NAMALWA (cell line): ENCODE measurements at places on chromosomes 2 and 18.

DNA sequence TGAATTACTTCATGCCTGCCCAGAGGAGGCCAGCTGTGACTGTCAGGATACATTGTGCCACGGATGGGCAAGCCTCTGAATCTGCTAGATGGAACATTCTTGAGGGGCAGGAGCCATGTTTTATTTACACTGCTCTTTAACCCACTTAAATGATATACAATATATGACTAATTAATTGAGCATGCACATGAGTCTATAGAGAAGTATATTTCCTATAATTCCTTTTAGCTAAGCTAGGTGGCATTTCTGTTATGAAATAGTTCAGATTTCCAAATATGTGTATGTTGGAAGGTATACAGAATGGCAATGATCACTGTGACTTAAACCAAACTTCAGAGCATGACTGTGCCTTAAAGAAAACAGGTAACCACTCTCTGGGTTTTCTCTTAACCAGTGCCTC is 131.7 kb downstream of the RAB3GAP1 start:
- DNase-seq = no peak

- no peak for DNase-seq
Measured at GRCh38 chr2:76406134-76406855, 695.6 kb upstream of the GCFC2 start.

GRCh38 chr2:10514743-10515142 is 66.6 kb upstream of the ODC1 start:
- no peak for DNase-seq

DNA sequence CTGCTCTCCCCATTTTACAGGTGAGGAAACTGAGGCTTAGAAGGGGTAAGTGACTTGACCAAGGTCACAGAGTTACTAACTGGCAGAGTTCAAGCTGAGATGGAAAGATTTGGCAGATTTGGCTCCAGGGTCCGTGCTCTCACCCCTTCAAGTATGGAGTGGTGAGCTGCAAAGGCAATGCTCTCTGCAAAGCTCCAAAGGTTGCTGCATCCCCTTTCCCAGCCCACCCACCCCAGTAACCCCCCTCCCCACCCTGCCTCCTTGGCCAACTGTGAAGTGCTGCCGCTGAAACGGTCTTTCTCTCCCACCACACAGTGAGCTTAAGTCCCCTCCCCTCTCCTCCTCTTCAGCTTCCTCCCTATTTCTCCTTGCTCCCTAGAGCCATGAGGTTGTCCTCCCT is 152.8 kb downstream of the CAPN13 start:
- DNase-seq = no peak

- no peak for DNase-seq
Measured at GRCh38 chr2:70480468-70480867, 73.2 kb downstream of the TGFA start.

DNA sequence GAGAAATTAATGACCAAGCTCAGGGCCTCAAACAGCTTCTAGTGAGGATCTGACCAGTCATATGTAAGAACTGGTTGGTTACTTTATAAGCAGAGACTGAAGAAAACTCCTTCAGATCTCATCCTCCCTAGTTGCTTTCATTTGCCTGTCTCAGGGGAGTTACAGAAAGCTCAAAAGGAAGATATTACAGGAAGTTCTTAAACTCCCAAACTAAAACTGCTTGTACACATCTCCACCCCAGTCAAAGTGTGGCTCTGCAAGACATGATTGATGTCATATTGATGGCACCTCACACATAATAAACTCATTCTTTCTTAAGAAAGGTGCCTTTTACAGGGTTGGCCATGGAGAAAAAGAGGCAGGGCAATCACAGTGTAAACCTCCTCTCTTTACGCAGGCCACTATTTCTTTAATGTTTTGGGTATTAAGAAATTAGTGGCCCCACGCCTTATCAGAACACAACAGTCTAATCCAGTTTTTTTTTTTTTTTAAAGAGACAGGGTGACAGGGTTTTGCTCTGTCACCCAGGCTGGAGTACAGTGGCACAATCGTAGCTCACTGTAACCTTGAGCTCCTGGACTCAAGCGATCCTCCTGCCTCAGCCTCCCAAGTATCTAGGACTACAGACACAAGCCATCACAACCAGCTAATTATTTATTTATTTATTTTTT is 62.6 kb upstream of the STK17B start:
- DNase-seq = peak; percentile 84

GRCh38 chr2:135226961-135227360 is 174.9 kb downstream of the RAB3GAP1 start:
- no peak for DNase-seq

- DNase-seq = no peak
Measured at GRCh38 chr2:56287974-56288373, 104.2 kb downstream of the CCDC85A start.

- DNase-seq = no peak
Measured at GRCh38 chr2:200757399-200757798, 54.3 kb upstream of the BZW1 start.

DNA sequence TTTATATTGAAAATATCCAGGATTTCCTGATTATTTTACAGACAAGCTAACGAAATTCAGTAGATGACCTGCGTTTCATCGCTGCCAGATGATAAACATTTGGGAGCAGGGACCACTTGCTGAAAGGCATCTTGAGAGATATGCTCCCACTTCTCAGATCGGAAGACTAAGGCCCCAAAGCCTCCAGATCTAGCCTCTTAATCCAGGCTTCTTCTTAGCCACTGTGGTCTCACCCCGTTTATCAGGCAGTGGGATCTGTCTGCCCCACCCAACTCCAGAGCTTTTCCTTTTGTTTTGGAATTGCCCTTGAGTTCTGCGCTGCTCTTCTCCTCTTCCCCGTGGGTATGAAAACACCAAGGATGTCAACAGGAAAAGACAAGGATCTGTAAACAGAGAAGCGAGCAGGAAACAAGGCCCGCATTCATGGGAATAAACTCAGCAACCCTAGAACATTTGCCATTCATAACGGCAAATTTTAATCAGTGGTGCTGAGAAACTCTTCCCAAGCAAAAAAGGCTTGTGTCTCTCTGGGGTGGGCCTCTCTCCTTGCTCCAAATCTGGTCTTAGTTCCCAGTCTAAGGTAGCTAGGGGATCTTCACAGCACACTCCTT is 21.4 kb downstream of the MYL12B start:
- no peak for DNase-seq

DNA sequence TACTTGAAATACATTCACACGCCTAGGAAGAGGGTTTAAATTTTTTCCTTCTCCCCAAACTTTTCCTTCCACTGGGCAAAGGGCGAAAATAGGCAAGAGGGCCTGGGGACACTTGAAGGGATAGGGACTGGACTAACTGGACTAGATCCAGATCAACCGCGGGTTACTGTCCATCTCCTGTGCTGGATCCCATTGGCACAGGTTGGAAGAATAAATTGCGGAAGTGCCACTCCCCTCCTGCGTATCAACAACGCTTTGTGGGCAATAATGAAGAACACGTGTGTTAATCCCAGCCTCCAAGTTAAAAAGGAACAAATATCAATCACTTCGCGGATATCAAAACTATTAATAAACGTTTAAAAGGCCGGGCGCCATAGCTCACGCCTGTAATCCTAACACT is 1.7 kb upstream of the FZD5 start:
- no peak for DNase-seq

DNA sequence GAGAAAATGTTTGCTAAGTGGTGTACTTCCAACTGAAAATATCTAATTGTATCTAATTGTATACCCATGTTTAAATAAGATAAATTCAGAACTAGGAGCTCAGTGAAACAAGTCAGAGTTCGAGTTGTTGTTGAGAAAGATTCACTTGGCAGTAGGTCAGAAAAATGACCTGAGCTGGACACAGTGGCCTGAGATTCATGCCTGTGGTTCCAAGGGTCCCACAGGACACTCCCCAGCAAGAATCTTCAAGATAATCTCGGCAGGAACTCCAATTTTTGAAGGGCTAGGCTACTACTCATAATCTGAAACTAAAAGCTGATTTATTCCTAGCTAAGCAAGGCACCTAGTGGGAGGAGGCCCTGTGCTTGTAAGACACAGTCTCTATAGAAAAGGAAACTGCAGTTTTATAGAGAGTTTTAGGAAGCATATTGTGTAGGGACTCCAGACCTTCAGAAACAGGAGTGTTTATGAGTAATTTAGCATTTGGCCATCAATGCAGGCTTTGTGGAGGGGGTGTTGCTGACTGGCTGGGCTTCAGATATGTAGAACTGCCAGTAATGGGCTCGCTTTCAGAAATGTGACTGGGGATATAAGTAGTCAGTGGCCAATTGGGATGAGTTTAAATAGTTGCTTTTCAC is 43.2 kb downstream of the SP140 start:
- DNase-seq = no peak

GRCh38 chr2:111167076-111167862 is 46.6 kb downstream of the BCL2L11 start:
- DNase-seq = no peak
